ENCODE measurements at places on chromosomes 5 and 9.
A peak's percentile ranks its signal among the peaks of the same experiment; 100 is the strongest.

- H3K4me3 ChIP-seq, result no peak overlapping the region
- DNase-seq, result no peak
- H3K27ac ChIP-seq, result no peak overlapping the region
- H3K4me1 ChIP-seq, result no peaks in the 10 kb centered on the region
- H3K36me3 ChIP-seq, result no peaks in the 10 kb centered on the region
Measured at GRCh38 chr5:117072439-117072838, 497.8 kb upstream of the SEMA6A start.

GRCh38 chr5:33807771-33808170 lies 84.0 kb downstream of the ADAMTS12 start:
- DNase-seq, result no peak
- no peak overlapping the region for H3K4me3 ChIP-seq
- H3K27me3 ChIP-seq, result no peaks in the 10 kb centered on the region
- peaks cover 9% of the 10 kb centered on the region for H3K4me1 ChIP-seq
- no peak overlapping the region for H3K27ac ChIP-seq

DNA sequence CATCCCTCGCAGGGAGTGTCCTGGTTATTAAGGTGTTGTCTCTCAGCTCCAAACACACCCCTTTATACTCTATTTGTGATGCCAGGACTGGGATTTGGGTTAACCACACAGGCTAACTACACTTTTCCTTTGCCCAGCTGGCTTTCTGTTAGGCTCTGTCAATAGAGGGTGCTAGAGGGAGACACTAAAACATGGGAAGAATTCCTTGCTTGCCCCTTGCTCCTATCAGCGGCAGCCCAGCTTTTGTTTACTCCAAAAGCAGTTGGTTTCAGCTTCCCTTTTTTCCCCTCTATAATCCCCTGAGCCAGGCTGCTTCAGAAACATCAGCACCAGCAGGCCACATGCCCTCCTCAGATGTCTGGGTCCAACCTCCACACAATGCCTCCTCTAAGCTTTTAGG lies 297.1 kb downstream of the KCTD16 start:
- no peak overlapping the region for H3K27ac ChIP-seq
- H3K27me3 ChIP-seq, result no peaks in the 10 kb centered on the region
- DNase-seq, result peak; percentile 35
- H3K4me1 ChIP-seq, result no peaks in the 10 kb centered on the region

DNA sequence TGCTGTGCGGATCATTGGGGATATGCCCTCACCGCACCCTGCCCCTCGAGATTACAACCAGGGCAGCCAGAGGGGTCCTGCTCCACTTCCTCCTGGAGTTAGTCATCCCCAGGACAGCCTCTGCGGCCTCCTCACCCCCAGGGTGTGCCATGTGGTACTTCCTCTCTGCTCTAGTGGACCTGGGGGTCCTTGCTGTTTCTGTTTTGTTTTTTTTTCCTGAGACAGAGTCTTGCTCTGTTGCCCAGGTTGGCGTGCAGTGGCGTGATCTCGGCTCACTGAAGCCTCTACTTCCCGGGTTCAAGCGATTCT lies 5.2 kb upstream of the FCN1 start:
- H3K27me3 ChIP-seq, result no peaks in the 10 kb centered on the region
- H3K27ac ChIP-seq, result no peak overlapping the region
- no peaks in the 10 kb centered on the region for H3K4me1 ChIP-seq
- no peaks in the 10 kb centered on the region for H3K36me3 ChIP-seq
- no peak for DNase-seq
- H3K4me3 ChIP-seq, result no peak overlapping the region

- H3K36me3 ChIP-seq, result no peaks in the 10 kb centered on the region
- H3K27ac ChIP-seq, result peak overlapping the region; percentile 70
- peak overlapping the region; percentile 3 for H3K4me3 ChIP-seq
- peak; percentile 88 for DNase-seq
Measured at GRCh38 chr5:52709167-52709925, 78.4 kb upstream of the ITGA1 start.

GRCh38 chr5:32143617-32144377 lies 30.3 kb downstream of the GOLPH3 start:
- H3K36me3 ChIP-seq, result peaks cover 23% of the 10 kb centered on the region
- H3K4me1 ChIP-seq, result peaks cover 50% of the 10 kb centered on the region
- H3K27me3 ChIP-seq, result no peaks in the 10 kb centered on the region
- H3K27ac ChIP-seq, result no peak overlapping the region
- DNase-seq, result no peak

- H3K27me3 ChIP-seq, result peaks cover 4% of the 10 kb centered on the region
- H3K27ac ChIP-seq, result no peak overlapping the region
- no peak for DNase-seq
- H3K36me3 ChIP-seq, result peaks cover 9% of the 10 kb centered on the region
- peaks cover 20% of the 10 kb centered on the region for H3K4me1 ChIP-seq
Measured at GRCh38 chr5:163463063-163463435, 2.6 kb downstream of the HMMR start.

DNA sequence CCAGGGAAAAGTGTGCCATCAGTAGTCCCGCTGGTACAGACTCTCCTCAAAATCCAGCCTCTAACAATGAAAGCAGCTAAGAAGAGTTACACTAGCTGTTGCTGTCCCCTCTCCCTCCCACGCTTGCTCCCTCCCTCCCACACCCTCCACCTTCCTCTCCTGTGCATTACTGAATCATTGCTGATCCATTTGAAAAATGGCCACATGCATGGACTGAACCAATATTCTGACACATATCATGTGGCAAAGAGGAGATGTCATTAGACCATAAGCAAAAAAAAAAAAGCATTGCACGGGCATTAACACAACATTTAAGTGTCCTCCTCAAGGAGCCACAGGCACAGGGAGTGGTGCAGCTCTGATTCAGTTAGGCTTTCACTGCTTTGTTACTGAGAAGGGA lies 37.9 kb downstream of the LHFPL2 start:
- peaks cover 2% of the 10 kb centered on the region for H3K36me3 ChIP-seq
- H3K27ac ChIP-seq, result no peak overlapping the region
- no peaks in the 10 kb centered on the region for H3K27me3 ChIP-seq
- peaks cover 82% of the 10 kb centered on the region for H3K4me1 ChIP-seq

- H3K27ac ChIP-seq, result no peak overlapping the region
- no peaks in the 10 kb centered on the region for H3K27me3 ChIP-seq
- H3K4me1 ChIP-seq, result no peaks in the 10 kb centered on the region
- no peaks in the 10 kb centered on the region for H3K36me3 ChIP-seq
Measured at GRCh38 chr5:11931638-11932037, 27.4 kb upstream of the CTNND2 start.

GRCh38 chr5:61771808-61772207 lies 439.8 kb downstream of the ZSWIM6 start:
- H3K27me3 ChIP-seq, result peaks cover 4% of the 10 kb centered on the region
- H3K4me3 ChIP-seq, result no peak overlapping the region
- no peak for DNase-seq
- H3K36me3 ChIP-seq, result no peaks in the 10 kb centered on the region
- no peaks in the 10 kb centered on the region for H3K4me1 ChIP-seq

DNA sequence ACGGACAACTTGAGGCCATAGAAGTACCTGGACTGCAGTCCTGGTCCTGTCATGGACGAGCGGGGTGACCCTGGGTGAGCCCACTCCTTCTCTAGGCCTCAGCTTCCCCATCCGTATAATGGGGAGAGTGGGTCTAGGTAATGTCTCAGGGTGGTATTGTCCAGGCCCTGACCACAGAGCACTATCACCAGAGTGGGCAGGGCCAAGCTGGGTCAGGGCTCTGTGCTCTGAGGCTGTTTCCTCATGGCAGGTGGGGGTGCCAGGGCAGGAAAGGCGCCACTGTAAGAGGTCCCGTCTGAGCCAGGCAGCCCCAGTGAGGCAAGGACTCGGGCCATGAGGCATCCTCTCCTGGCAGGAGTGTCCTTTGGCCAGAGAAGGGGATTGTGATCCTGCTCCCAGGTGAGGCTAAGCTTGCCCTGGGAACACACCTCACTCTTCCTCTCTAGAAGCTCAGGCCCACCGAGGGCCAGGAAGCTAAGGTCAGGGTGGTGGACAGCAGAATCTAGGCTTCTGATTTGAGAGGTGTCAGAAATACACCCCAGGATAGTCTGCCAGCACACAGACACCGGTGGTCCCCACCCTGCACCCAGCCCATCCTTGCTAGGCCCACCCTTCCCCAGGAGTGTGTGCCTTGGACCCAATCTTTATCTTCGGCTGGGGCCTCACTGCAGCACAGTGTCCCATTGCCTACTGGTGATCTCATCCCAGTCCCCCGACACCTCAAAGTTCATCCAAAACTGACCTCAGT lies 1.5 kb upstream of the MYOZ3 start:
- H3K4me3 ChIP-seq, result no peak overlapping the region
- peaks cover 4% of the 10 kb centered on the region for H3K27me3 ChIP-seq
- no peak for DNase-seq
- H3K27ac ChIP-seq, result no peak overlapping the region
- H3K4me1 ChIP-seq, result peaks cover 18% of the 10 kb centered on the region
- no peaks in the 10 kb centered on the region for H3K36me3 ChIP-seq

DNA sequence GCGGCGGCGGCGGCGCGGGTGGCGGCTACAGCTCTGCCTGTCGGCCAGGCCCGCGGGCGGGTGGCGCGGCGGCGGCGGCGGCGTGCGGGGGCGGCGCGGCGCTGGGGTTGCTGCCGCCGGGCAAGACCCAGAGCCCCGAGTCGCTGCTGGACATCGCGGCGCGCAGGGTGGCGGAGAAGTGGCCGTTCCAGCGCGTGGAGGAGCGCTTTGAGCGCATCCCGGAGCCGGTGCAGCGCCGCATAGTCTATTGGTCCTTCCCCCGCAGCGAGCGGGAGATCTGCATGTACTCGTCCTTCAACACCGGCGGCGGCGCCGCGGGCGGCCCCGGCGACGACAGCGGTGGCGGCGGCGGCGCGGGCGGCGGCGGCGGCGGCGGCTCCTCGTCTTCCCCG lies 296 bp downstream of the ZSWIM6 start:
- peaks cover 50% of the 10 kb centered on the region for H3K4me1 ChIP-seq

DNA sequence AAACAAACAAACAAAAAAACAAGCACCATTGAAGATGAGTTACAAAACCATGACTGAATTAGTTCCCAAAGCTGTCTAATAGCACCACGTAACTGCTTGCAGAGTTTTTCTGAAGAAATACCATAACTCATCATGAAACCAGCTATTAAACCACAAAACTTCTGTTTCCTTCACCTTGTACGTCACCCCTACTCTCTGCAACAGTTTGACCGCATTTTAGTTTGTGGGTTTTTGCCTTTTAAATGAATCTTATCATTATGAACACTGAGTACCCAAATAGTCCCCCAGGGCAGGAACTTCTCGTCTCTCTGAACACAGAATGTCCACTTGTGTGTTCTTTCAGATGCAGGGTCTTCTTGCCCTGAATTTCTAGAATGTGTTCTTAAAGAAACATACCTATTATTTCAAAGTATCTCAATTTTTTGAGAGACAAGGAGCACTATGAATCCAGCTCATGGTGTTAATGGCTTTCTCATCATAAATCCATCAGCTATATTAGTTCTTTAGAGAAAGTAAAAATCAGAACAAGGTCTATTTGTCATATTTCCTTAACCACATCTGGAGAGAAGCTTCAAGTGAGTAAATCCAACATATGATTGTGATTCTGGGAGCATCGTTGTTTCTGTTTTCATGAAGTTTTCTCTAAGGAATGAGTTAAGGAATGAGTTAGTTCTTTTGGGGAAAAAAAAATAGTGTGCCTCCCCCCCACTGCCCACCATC lies 210.6 kb downstream of the AUH start:
- DNase-seq, result no peak
- H3K27me3 ChIP-seq, result no peaks in the 10 kb centered on the region
- peaks cover 11% of the 10 kb centered on the region for H3K4me1 ChIP-seq

DNA sequence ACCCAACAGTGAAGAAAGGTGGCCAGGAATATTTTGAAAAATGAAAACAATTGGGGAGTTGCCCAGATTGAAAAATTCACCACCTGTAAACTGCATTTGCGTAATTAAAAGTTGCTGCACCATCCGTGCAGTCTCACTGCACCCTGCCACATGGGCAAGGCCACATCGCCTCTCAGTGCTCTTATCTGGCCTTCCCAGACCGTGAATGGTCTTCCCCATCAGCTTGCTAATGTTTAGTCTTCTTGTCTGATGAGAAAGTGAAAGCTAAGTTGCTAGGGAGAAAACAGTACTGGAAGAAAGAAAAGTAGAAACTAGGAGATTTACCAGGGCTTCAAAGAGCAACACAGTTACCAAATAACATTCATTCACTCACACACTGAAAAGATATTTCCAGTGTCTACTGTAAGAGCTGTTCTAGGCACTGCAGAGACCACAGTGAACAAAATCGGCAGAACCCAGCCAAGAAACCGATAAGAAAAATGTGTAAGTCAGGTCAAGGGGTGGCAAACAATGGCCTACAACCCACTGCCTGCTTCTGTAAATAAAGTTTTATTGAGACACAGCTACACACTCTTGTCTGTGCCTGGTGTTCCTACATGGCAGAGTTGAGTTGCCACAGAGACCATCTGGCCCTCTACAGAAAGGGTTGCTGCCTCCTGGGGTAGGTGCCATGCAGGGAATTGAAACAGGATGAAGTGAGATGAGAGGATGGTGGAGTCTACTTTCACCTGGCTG lies 51.2 kb upstream of the CTSL start:
- peaks cover 6% of the 10 kb centered on the region for H3K4me1 ChIP-seq
- H3K4me3 ChIP-seq, result no peak overlapping the region

GRCh38 chr9:127887792-127888191 lies 10.3 kb upstream of the AK1 start:
- no peak overlapping the region for H3K4me3 ChIP-seq
- H3K27me3 ChIP-seq, result no peaks in the 10 kb centered on the region
- H3K27ac ChIP-seq, result no peak overlapping the region

- H3K4me3 ChIP-seq, result no peak overlapping the region
- H3K27ac ChIP-seq, result no peak overlapping the region
Measured at GRCh38 chr5:140213370-140213983, 38.5 kb downstream of the CYSTM1 start.

- no peak overlapping the region for H3K4me3 ChIP-seq
- DNase-seq, result no peak
- H3K27ac ChIP-seq, result no peak overlapping the region
- peaks cover 18% of the 10 kb centered on the region for H3K36me3 ChIP-seq
Measured at GRCh38 chr5:109373932-109374331, 35.8 kb downstream of the PJA2 start.

- no peaks in the 10 kb centered on the region for H3K36me3 ChIP-seq
- peaks cover 1% of the 10 kb centered on the region for H3K27me3 ChIP-seq
- H3K4me1 ChIP-seq, result peaks cover 7% of the 10 kb centered on the region
- H3K4me3 ChIP-seq, result no peak overlapping the region
Measured at GRCh38 chr9:114037249-114037648, 40.9 kb downstream of the AMBP start.

DNA sequence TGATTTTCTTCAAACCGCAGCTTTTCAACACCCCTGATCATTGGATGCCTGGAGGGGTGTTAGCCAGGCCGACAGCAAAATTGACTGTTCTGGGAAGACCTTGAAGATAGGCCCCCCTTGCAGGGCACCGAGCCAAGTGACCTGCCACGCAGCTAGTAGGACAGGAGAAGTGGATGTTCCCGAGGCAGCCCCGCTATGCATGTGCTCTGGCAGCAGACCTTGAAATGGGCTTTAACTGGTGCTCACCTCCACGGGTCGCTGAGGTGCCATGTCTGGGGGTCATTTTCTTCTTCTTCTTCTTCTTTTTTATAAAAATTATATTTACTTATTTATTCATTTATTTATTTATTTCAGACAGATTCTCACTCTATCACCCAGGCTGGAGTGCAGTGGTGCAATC lies 12.6 kb downstream of the FGF18 start:
- H3K27me3 ChIP-seq, result no peaks in the 10 kb centered on the region
- H3K27ac ChIP-seq, result no peak overlapping the region
- no peak overlapping the region for H3K4me3 ChIP-seq
- no peak for DNase-seq
- H3K4me1 ChIP-seq, result peaks cover 19% of the 10 kb centered on the region
- H3K36me3 ChIP-seq, result no peaks in the 10 kb centered on the region

Measured in HepG2 (cell line).